HCT116 (cell line): ENCODE measurements at places on chromosomes 12 and 14.
A peak's percentile ranks its signal among the peaks of the same experiment; 100 is the strongest.

GRCh38 chr12:132074216-132074615, 69.9 kb downstream of the DDX51 start:
- DNase-seq, result no peak

- DNase-seq, result no peak
Measured at GRCh38 chr12:81888106-81888740, 129.1 kb upstream of the PPFIA2 start.

- peak; percentile 21 for DNase-seq
Measured at GRCh38 chr12:108337235-108338223, 1.6 kb downstream of the CMKLR1 start.

DNA sequence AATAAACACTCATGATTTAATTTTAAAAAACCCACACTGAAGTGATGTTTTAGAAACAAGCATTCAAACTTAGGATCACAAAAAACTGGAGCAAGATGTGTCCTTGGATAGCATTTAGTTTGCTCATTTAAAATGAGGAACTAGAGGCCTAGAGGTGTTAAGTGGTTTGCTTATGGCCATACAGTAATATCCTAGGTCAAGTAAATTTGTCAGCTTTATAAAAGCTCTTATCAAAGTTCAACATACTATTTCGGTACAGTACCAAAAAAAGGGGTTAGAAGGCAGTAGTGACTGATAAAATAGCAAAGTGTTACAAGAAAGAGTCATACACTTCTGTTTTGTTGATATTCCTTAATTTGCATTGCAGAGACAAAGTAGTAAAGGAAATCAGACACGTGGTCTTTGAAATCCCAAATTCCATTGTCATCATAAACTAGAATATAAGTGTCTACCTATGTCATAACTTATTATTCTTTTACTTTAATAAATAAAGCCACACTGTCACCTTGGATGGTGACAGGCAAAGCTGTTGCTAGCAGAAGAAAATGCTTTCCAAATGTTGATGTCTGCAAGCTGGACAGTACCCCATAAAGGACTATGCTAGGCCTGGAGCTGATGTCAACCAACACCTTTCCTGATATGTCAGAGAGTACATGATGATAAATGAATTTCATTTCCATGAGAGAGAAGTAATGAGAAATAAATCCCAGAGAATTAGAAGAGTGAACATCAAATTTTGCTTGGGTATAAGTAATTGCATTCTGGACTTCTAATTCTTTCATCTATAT, 17.6 kb upstream of the SRP54 start:
- no peak for DNase-seq

- no peak for DNase-seq
Measured at GRCh38 chr12:6849427-6849826, 1.7 kb downstream of the CDCA3 start.

DNA sequence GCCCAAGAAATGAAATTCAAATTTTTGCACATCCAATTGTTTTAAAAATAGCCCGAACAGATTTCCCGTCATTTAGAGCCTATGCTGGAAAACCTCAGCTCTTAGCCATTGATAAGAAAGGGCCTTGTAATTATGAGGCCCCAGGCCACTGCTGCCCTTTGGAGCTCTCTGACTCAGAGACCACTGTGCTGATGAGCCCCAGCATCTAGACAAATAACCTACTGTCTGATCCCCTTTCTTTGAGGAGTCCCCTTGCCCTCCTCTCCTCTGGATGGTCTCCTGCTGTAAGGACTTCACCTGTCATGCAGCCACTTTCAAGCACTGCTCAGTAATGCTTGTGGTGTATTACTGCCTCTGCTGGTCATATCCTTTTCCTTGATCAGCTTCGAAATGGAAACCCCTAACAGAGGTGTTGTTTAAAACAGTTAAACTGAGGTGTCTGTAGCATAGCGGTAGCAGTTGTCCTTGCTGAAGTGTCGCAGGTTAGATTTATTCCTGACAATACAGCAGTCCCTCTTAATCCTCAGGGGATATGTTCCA, 159.9 kb upstream of the SRRM4 start:
- no peak for DNase-seq

- DNase-seq, result no peak
Measured at GRCh38 chr12:71730936-71731335, 23.7 kb upstream of the RAB21 start.

GRCh38 chr14:25095736-25096437, 45.9 kb upstream of the STXBP6 start:
- no peak for DNase-seq

DNA sequence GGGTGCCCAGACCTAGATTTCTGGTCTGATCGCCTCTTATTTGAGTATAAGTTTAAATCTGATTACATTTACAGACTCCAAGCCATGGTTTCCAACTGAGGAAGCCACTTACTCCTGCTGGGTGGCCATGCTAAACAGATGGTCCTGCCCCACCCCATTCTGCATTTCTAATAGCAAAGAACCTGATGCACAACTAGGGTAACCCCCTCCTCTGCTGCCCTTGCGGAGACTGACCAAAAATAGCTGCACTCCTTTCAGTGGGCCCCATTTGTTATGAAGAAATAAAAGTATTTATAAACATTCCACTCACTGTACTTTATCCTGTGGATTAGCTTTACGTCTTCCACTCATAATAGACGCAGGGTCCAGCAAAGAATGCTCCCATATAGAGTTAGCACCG, 6.8 kb downstream of the GIT2 start:
- no peak for DNase-seq

DNA sequence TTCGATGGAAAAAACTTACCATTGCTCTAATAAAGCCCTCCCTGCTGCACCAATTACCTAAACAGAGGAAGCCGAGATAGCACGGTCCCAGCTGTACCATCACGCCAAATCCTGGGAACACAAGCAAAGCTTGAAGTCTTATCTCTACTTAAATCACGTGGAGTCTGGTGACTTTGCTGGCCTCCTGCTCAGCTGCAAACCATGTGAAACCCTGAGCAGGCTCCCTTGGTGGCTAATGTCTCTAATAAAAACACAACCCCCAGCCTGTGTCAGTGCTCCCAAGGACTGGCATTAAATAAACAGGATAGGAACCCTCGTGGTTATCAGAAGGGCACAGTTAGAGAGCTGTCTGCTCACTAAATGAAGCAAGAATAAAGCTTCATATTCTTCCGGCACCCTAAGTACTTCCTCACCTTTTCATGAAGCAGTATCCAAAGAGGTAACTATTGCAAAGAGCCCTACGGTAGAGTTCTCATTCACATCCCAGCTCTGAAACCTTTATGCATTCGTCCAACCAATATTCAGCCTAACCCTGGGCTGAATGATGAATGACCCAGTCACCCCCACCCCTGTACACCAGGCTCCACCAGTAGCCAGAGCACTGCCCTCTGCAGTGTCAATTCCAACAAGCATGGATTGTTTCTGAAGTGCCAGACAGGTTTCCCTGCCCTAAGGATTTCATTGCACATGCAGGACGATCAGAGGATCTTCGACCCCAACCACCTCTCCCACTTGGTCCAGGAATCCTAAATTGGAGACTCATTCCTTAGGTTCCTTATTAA, 452.7 kb upstream of the TMPO start:
- DNase-seq, result no peak
